ENCODE measurements at places on chromosomes 2 and 18.

DNA sequence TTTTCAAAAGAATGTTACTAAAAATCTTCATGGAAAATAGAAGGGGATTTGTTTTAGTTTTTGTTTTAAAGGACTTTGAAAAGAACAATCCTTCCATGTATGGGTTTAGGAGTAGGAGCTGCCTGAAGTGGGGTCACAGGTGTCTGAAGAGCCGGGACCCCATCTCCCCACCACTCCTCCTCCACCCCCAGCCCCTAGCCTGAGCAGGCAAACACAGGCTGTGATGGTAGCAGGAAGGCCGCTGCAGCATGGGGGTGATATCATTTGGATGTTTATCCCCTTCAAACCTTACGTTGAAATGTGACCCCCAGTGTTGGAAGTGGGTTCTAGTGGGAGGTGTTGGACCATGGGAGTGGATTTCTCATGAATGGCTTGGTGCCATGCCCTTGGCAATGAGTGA is 93.0 kb downstream of the ZBTB7C start:
- DNase-seq = no peak

DNA sequence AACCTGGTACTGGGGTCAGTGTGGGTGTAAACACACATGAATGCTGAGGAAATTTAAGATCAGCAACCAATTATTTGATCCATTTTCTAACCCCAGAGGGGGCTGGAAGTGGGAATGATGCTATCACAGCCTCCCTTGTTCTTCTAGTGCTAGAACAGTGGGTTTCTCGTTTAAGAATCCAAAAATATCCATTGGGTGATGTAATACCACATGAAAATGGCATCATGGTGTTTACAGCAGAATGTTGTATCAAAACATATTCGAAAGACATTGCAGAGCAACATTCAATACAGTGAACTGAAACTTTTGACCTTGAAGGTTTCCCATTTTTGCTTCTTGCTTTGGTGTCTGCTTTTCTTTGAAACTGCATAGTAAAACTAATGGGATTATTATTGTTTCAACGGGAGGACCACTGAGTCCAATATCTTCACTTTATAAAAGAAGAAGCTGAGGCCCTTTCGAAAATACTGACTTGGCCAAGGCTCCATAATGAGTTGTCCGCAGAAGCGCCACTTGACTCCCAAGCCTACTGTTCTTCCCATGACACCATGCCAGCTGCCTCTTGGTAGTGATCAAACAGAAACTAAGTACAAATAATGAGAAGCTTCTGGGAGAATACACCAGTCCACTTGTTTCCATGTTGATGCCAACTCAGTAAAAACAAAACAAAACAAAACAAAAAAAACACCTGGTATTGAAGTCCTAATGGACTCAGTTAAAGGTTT is 106.1 kb downstream of the COLEC12 start:
- no peak for DNase-seq

DNA sequence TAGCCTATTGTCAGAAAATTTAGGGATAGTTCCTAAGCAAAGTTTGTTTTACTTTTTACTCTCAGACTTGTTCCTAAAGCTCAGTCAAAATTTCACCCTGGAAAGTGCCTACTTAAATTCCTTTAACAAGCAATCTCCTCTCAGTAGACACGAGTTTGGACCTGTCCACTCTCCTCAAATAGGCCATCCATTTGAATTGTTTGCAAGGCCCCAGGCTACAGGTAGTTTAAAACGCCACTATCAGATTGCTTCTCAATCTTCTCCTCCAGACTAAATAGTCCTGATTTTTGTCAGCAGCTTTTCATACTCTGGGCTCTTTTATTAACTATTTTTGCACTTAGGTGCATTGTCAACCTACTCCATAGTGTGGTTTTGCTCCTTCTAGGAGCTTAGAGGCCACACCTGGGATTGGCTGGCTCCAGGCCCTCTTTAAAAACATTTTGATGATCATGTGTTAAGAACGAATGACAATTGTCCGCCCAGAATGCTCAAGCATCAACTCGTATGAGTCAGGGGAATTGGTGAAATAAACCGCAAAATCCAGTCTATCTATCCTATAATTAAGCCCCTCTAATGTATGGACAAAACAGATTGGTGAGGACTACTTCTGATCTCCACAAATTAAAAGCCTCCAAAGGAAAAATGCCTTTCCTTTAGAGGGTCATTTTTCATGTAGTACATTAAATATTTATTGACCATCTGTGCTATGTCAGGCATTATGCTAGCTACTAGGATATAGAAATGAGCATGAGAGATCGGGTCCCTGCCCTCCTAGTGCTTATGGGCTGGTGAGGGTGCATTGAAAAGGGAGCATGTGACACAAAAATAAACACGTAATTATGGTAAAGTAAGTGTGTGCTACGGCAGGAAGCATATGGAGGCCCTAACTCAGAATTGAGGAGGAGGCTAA is 333.8 kb upstream of the TNP1 start:
- DNase-seq = no peak

GRCh38 chr2:48233005-48233404 is 296.9 kb upstream of the STON1 start:
- no peak for DNase-seq

DNA sequence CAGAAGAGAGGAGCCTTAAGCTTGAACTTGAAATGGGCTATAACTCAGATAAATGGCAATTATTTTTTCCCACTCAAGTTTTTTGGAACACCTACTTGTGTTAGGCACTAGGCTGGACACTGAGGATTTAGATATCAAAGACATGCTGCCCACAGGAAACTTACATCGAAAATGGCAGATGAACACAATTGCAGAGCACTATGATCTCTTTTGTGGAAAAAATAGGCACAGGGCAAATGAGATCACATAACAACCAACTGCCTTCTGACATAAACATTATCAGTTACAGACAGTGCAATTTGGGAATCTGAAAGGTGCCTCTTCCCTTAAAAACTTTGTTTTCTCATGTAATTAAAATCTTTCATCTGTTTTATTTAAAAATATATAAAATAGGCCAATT is 3.8 kb upstream of the IRS1 start:
- DNase-seq = no peak

- DNase-seq = no peak
These were observed 61.3 kb downstream of the CYBRD1 start for GRCh38 chr2:171583566-171583965.

DNA sequence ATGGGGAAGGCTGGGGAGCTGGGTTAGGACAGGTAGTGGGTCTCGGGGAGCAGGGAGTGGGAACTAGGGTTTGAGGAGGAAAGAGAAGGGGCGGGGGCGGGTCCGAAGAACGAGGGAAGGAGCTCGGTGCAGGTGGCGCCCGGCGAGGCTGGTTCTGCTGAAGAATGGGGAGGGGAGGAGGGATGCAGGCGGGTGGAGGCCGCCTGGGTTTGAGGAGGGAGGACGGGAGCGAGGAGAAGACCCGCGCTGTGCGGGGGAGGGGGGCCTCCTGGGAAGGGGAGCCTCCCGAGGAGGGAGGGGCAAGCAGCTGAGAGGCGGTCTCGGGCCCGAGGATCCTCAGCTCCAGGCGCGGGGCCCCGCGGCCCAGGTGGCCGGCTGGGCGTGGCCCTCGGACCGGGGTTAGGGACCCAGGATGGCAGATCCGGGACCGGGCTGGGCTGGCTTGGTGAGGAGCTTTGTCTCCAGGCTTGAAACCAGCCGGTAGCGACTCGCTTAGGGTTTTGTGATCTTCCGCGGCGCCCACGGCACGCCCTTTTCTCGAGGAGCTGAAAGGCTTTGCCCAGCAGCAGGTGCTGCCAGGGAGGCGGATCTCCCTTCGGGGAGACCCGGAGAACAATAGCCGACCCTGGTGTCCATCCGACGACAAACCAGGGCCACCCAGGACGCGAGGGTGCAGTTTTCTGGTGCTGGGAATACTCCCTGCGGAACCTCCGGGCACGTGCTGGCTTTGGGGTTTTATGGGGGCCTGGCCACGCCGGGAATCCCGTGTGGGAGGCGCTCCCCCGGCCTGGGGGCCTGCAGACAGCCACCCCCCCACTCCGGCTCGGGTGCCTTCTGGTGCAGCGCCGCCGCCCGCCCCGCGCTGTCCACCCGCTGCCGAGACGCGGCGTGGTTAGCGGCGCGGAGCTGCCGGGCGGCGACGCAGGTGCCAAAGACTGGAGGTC is 1.4 kb downstream of the DPYSL5 start:
- peak; percentile 34 for DNase-seq

DNA sequence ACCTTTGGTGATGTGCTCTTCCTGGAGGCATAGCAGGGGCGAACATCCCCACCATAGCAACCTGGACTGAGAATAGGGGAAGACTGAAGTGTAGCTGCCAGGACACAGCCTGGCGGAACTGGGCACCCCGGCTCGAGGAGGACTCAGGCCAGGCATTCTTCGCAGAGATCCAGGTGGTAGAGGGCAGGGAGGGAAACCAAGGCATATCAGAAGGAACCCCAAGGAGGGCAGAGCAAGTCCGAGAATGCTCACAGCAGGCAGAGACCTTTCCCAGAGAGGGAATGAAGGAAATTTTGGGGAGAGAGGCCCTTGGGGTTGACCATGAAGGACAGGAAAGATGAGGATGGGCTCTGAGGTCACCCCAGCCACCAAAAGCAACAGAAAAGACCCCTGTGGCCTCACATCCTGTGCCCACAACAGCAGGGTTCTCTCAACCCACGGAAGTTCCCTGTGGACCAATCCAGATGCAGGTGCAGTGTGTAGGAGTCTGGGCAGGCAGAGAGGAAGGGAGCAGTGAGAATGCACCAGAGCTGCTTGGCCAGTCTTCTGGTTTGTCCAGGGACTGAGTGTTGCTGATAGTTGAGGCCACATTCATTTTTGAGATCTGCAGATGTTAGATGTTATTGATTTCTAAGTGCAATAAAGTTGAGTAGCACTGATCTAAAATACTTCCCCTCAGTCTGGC is 136.9 kb downstream of the PXDN start:
- no peak for DNase-seq

DNA sequence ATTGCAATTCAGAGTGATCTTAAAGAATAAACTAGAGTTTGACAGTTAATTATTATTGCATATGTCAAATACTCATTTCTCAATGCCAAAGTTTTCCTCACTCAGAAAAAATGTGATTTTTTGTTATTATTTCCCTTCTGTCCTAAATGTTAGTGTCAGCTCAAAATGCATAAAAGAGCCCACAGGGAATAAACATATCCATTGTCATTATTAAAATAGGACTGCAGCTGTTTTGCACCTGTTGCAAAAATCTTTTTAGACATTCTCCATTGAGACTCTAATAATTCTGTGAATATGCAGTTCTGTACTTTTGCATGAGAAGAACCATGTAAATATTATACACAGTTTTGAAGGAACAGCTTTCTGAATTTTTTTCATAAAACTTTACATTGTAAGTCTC is 540.0 kb upstream of the SLC39A10 start:
- no peak for DNase-seq

- DNase-seq = no peak
These were observed 57.7 kb downstream of the CD28 start for GRCh38 chr2:203763938-203764664.

GRCh38 chr2:181203412-181203811 is 223.0 kb downstream of the UBE2E3 start:
- no peak for DNase-seq

- DNase-seq = peak; percentile 48
These were observed 264.5 kb downstream of the SOCS6 start for GRCh38 chr18:70553245-70553935.

- DNase-seq = no peak
These were observed 1.4 kb downstream of the ARID5A start for GRCh38 chr2:96537734-96538486.

GRCh38 chr18:31041271-31042083 is 1.1 kb downstream of the DSC3 start:
- DNase-seq = no peak

DNA sequence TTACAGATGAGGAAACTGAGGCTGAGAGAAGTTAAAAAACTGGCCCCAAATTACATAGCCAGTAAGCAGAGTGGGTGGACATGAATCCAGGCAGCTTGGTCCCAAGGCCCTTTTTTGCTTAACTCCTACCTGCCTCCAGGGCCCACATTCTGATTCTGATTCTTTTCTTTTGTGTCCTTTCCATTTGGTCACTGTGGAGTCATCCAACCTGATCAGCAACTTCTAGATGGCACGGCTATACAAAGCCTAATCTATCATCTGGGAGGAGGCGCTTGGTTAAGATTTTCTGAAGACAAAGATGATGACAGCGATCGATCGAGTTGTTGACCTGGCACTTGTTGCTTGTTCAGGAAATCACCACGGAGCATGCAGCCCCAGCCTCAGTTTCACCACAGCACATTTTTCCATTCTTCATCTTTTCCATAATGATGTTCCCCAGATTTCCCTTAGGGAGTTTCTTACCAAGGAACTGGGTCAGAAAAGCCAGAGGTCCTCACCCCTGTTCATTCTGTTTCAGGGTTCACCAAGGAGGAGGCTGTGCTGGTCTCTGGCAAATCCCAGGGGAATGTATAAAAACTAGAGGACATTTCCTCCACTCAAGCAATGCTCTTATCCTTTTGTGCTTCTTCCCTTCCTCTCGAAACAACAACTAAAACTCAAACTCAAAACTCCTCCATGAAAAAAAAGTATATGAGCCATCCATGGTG is 6.9 kb upstream of the IGFBP2 start:
- DNase-seq = no peak

- DNase-seq = peak; percentile 3
These were observed 104.7 kb upstream of the MYO3B start for GRCh38 chr2:170073288-170073687.

DNA sequence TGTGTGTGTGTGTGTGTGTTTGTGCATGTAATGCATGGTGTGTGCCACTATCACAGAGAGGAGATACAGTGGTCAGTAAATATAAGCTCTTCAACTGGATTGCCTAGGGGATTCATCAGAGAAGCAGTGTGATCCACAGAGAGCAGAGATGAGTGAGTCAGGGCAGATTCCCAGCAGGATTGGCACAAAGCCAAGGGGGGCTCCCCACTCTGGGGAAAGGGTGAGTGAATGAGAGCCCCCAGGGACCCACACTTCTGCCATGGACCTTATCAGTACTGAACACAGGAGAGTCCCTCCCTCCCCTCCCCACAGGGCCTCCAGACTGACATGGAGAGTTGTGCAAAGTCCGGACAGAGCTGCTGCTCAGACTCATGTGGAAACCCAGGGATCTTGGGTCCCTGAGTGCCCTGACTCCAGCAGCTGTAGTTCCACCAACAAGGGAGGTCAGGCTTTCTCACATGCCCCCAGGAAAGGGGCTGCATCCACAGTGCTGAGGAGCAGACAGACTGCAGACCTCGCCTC is 748.8 kb downstream of the NR4A2 start:
- DNase-seq = no peak

DNA sequence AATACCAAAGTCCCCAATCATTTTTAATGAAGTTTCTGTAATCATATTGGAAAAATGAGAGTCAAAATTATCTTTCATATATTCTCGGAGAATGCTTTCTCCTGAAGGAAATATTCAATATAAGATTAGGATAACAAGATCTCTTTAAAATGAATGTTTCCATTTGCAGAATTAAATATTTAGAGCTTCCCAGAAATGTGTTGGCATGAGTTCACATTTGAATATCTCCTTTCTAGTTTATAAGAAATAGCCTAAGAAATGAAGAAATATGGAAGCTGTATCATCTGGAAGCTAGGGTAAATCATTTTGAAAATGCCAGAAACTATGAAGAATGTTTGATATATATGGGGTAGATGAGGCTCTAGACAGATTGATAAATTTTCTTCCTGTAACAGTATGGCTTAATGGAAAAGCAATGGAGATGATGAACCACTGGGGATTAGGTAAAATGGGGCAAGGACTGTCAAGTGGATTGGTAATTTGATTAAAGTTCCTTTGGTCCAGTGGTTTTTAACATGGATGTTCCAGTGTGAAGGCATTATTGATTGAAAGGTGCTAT is 184.6 kb upstream of the ZNF804A start:
- no peak for DNase-seq

GRCh38 chr2:180015951-180016709 is 9.0 kb upstream of the CWC22 start:
- DNase-seq = no peak

GRCh38 chr18:36401462-36401861 is 103.9 kb downstream of the FHOD3 start:
- DNase-seq = no peak

- DNase-seq = peak; percentile 76
These were observed 767 bp downstream of the RHOB start for GRCh38 chr2:20447437-20448245.
